ENCODE measurements at places on chromosomes 2 and 18.

GRCh38 chr2:36449943-36450392 is 94.4 kb downstream of the CRIM1 start:
- no peak for DNase-seq

- DNase-seq = no peak
These were observed 7.6 kb downstream of the NMUR1 start for GRCh38 chr2:231522418-231523180.

DNA sequence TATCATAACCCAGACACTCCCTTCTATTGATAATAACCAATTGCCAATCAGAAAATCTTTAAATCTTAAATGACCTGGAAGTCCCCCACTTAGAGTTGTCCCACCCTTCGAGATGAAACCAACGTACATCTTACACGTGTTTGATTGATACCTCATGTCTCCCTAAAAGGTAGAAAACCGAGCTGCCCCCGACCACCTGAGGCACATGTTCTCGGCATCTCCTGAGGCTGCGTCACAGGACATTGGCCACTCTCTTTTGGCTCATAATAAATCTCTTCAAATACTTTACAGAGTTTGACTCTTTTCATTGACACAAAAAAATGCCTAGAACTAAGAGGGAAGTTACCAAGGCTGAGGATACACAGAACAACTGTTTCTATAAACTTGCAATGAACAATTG is 190.0 kb downstream of the RTP5 start:
- DNase-seq = no peak

DNA sequence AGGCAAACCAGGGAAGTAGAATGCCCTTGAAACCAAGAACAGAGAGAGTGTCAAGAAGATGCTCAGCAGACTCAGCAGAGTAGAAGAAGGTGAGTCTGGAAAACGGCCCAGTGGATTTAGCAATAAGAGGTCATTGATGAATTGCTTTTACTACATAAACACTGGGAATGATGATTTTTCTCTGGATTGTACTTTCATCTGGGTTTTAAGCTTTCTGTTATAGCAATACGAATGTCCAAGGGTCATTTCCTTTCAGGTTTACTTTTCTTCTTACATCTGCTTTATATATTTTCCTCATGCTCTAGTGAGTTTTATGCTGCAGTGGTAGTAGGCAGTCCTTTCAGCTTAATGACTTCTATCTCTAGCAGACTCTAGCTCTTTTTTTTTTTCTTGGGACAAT is 16.9 kb downstream of the EML6 start:
- DNase-seq = no peak

DNA sequence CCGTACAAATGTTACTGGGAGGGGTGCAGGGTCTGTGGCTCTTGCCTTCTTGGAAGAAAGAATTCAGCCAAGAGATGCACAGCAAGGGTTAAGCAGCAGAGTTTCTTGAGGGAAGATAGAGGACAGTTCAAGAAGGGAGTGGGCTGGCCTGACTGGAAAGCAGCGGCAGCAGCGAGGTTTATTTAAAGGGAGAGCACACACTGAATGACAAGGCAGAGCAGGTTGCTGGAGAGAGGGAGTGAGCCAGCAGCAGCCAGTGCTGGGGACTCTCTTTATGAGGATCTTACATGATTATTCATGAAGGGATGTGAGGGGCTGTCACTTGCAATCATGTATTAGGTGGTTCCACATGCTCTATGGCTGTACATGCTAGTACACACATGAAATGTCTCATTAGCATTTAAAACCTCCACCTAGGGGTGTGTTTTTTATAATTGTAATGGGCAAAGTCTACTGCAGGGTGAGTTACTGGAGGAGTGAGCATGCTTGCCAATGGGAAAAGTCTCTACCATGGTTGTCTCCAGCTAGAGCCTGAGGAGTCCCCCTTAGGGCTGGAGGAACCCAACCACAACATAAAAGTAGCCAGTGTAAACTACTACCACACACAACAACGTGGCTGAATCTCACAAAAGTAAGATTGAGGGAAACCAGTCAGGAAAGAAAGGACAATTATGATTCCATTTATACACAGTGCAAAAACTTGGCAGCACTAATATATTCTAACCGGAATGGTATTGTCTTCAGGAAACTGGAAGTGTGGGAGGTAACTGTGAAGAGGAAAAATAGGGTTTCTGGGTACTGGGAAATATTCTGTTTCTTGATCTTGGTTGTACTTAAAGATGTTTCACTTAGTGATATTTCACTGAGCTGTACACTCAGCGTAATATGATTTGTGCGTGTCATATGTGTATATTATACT is 87.6 kb upstream of the FAM110C start:
- DNase-seq = no peak

DNA sequence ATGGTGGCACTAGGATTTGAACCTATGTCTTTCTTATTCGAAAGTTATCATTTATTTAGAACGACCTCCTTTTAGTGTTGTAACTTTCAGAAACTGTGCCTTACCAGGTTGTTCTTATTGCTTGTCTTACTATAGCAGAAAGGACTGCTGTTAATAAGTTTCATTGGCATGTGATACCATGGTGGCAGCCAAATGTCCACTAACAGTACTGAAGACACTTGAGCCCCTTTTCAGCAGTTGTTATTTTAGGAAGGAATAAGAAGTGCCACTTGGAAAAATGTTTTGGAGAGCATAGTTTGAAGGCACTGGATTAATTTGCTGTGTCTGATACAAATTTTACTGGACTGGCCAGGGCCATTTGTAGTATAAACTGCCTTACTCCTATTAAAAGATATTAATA is 37.7 kb downstream of the CEP192 start:
- DNase-seq = no peak

GRCh38 chr2:214536625-214537024 is 125.8 kb downstream of the VWC2L start:
- no peak for DNase-seq

GRCh38 chr2:9556121-9556743 is 602 bp upstream of the ADAM17 start:
- peak; percentile 52 for DNase-seq

- no peak for DNase-seq
These were observed 107.4 kb downstream of the ARL6IP6 start for GRCh38 chr2:152825834-152826233.

DNA sequence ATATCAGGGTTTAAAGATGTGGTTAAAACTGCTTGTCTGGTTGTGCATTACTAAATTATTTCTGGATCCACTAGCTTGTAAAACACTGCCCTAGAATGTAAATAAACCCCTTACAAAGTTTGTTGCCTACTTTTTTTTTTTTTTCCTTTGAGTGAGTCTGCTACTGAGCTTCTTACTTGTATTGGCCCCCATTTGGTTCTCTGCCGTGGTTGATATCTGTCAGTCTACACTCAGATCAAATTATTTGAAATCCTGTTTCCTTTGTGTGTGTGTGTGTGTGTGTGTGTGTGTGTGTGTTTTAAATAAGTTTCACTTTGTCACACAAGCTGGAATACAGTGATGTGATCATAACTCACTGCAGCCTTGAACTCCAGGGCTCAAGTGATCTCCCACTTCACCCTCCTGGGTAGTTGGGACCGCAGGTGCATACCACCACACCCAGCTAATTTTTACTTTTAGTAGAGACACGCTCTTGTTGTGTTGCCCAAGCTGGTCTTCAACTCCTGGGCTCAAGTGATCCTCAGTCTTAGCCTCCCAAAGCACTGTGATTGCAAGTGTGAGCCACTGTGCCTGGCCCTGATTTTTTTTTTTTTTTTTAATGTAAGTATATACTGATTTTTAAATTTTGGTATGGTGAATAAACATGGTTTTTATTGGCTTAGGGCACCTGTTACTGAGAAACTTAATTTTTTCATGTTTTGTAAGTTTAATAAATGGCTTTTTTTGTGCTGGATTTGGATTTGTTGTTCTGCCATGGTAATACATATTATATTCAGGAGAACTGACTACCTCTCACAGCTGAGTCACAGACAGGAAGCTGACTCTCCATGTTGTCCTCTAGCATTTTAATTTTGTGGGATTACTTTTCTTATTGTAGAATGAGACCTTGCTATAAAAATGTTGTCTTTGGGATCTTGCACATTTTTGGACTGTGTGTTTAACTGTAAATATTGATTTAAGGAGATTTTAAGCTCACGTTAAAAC is 48.5 kb downstream of the MAP4K4 start:
- peak; percentile 61 for DNase-seq

GRCh38 chr2:186256540-186256939 is 229.5 kb upstream of the ZC3H15 start:
- peak; percentile 15 for DNase-seq

- no peak for DNase-seq
These were observed 84.5 kb downstream of the ADD2 start for GRCh38 chr2:70683455-70683854.

GRCh38 chr2:45170191-45171135 is 161.2 kb upstream of the SIX2 start:
- no peak for DNase-seq

GRCh38 chr2:33340280-33340679 is 136.2 kb upstream of the RASGRP3 start:
- DNase-seq = no peak

DNA sequence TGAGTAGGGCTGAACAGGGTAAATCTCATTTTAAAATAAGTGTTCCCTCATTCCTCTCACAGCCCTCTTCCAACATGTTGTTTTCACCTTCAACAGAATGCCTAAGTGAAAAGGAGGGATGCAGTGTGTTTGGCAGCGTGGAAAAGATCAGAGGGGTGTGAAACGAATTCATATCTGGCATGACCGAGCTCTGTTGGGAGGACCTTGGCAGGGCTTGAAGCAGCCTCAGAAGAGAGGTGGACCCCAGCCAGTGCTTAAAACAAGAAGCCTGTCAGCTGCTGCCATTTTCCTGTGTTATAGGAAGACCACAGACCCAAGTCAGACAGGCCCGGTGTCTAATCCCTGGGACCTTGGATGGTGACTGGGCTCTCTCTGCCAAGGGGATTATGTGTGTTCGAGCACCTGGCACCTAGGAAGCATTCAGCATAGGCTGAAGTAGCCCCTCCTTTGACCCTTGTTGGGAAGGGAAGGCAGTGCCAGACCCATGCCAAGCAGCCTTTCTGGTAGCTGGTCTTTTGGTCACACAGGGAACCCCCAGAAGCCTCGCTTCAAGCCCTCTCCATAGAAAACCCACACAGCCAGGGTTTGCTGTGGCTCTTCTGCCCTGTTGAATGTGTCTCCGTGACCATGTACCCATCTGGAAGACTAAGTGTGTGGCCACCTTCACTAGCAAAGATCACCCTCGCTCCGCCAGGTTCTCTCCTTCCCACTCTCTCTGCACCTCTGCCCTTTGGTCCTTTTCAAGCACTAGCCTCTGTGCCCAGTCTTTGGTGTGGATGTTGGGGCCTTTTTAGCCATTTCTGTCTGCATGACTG is 87.5 kb upstream of the ST3GAL5 start:
- no peak for DNase-seq

- no peak for DNase-seq
These were observed 17.4 kb downstream of the RTP5 start for GRCh38 chr2:241886840-241887447.

DNA sequence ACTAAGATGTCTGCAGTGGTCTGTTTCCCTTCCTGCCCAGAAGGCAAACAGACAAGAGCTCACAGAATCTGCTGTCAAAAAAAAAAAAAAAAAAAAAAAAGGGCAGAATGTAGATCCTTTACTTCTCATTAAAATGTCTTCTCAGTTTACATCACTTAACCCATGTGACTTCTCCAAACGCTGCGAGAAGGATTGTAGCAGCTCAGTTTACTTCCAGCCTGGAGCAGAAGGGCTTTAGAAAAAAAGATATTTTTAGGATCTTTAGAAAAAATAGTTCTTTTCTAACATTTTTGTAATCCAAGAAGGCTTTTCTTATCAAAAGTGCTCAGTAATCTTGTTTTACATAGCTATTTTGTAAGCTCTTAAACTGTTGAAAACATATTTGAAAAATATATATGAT is 425.4 kb downstream of the CNTNAP5 start:
- no peak for DNase-seq

DNA sequence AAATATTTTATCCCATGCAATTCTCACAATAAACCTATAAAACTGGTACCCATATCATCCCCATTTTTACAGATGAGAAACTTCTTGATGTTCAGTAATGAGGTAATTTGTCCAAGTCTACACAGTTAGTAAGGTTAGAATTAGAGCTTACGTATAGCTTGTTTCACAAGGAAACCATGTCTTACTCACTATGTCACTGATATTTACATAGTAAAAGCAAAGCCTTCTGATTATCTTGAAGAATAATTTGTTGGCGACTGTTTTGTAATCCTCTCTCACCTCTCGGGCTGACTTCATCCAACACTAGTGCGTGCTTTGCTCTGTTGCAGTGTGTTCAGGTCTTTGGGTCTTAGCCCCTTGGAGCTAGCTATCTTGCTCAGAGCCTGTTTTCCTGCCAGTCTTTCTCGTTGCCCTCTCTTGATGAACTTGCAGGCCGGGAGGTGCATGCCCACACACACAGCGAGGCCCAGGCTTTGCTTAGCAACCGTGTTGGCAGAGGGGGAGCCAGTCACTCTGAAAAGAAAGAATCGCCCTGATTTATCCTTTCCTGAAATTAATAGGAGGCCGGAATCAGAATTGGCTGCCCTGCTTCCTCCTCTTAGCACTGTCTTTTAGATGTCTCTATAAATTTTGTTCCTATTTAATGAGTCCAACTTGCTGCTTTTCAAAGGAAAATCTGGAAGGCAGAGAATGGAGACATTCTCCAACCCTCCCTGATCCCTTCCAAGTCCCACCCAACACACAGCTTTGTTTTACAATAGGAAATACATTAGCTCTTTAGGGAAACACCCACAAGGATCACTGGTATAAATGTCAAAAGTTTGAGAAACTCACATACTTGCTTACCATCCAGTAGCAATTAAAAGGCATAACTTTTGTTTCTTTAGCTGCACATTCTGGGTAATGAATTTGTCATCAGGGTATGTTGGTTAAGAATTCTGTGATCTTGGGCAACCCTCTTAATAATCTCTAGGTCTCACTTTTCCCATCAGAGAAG is 97.6 kb upstream of the SEC11C start:
- DNase-seq = peak; percentile 9

DNA sequence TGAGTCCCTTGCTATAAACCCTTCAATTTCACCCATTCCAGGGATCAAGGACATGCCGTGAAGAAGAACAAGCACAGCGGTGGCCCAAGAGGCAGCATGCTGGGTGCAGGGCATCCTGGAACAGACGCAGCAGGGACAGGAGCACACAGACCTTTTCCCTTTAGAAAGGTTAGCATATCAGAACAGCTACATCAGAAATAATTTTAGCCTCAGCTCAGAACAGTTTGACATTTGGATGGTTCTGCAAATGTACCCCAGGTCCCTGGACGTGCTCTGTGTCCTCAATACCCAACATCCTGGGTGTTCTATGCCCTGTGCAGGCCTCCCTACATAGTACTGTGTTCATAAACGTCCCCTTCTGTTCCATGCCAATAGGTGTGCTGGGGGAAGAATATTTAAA is 80.4 kb downstream of the MYOM1 start:
- DNase-seq = no peak

- no peak for DNase-seq
These were observed 18.8 kb upstream of the SERPINB5 start for GRCh38 chr18:63457977-63458376.

- no peak for DNase-seq
These were observed 22.2 kb downstream of the LANCL1 start for GRCh38 chr2:210454336-210454735.

- peak; percentile 23 for DNase-seq
These were observed 32.2 kb upstream of the REL start for GRCh38 chr2:60849187-60849586.
